KG1 (cell line): ENCODE measurements at places on chromosomes 7 and 10.

DNA sequence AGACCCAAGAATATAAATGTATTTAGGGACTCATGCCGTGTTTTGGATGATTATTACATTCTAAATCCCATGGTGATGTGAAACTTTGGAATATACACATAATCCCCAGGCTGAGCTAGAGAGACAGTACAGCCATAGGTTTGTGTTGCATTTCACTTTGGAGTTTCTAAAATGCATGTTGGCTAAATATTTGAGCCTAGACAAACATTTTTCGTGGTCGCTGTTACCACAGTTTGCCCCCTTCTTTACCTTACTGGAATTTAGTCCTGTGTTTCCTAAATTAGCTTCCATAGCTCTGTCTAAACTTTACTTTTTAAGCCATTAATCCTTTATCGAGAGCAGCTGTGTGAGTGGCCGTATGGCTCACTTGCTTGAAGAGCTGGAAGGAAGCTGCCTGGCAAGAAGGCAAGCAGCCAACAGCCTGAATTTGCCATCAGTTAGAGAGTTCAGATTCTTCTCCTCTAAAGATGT, 192.0 kb downstream of the BICC1 start:
- DNase-seq = no peak

- DNase-seq = no peak
Observed at GRCh38 chr10:52488606-52489485, 174.8 kb downstream of the DKK1 start.

- no peak for DNase-seq
Observed at GRCh38 chr7:149367418-149368180, 93.3 kb downstream of the ZNF777 start.

DNA sequence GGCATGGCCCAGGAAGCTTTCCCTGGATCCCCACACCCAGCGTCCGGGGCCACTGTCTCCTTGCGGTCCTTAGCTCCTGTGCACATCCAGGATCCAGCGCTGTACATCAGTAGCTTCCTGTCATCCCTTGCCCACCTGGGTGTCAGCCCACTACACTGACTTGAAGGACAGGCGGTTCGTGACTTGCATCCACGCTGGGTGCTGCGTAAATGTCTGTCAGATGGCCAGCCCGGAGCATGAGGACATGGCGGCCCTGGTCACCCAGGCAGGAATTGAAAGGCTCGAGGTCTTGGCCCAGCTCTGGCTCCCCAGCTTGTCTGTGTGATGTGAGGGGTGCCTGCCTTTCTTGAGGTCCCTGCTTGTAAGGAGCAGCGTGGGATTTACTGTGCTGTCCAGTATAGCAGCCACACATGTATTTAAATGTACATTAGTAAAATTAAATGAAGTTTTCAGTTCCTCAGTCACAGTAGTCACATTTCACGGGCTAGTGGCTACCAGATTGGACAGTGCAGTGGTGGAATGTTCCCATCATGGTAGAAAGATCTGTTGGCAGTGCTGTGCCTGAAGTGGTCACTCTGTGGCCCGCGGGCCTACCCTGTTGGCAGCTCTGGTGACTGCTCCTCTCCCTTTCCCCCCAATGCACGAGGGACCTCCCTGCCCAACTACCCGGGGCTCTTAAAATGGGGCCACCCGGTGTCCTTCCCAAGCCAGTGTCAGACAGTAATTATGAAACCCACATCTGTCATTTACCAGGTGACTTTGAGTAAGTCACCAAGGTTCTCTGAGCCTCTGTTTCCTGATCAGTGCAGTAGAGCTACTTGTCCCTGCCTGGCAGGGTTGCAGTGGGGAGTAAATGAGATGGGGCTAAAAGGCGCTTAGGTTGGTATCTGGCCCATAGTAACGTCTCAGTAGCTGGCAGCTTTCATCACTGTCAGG, 97.8 kb upstream of the PPIF start:
- no peak for DNase-seq

- no peak for DNase-seq
Observed at GRCh38 chr10:107739951-107740350, 575.4 kb upstream of the SORCS1 start.

DNA sequence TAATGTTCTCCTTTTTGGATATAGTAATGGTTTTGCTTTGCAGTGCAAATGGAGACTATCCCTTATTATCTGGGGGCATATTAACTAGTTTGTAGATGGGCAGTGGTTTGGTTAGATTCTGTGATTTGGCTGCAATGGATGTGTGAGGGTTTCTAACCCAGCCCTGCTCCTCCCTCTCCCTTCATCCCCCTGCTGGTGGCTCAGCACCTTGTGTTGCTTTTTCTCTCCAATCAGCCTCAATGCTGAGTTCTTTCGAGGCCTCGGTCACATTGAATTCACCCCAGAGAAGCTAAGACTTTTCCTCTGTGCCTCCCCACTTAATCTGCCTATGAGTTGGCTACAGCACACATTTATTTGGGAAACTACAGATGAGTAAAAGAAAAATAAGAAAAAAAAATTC, 120.0 kb downstream of the MALRD1 start:
- DNase-seq = no peak

DNA sequence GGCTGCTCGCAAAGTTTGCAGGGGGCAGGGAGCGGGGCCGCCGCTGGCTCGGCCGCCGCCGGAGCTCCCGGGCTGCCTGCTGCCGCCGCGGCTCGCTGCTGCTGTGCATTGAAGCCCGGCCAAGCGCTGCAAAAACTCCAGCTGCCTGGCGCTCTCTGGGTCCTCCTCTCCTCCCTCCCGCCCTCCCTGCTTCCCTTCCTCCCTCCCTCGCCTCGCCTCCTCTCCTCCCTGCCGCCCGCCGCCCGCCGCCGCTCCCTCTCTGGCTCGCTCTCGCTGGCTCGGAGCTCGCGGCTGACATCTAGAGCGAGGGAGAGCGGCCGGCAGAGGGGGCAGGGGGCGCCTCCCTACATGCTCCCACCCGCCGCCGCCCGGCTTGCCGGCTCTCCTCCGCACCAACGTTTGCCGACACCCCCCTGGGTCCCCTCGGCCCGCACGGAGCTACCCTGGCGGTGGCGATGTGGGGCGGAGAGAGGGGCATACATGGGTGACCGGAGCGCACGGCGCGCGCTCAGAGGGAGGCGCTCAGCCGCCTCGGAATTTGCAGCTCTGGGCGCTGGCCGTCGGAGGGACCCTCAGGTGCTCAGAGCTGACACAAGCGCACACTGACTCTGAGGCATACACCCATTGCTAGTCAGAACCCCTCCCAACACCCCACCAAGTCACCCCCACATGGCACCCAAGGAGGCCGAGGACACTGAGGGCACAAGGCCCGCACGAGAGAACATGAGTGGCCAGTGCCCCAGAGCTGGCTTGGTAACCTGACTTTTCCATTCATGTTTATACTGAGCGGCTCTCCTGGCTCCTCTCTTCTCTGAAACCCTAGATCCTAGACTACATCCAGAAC, 1.2 kb upstream of the PLXNA4 start:
- DNase-seq = no peak

- peak; percentile 63 for DNase-seq
Observed at GRCh38 chr7:115910541-115911164, 119.9 kb downstream of the TFEC start.

DNA sequence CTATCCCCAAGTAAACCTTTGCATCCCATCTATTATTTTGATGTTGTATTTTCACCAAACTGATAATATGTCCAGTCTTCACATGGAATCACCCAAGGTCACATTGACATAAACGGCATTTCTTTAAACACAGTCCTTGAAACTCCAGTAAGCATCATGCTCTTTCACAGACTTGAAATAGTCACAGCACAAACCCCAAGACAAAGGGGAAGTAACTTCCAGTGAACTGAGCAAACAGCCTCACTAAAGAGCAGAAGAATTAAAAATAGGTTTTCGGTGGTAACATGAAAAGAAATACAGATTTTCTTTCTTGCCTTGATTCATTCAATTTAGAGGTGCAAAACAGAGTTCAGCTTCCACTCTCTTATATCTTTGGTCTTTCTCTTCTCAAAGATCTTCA, 253.7 kb downstream of the SFMBT2 start:
- DNase-seq = no peak

DNA sequence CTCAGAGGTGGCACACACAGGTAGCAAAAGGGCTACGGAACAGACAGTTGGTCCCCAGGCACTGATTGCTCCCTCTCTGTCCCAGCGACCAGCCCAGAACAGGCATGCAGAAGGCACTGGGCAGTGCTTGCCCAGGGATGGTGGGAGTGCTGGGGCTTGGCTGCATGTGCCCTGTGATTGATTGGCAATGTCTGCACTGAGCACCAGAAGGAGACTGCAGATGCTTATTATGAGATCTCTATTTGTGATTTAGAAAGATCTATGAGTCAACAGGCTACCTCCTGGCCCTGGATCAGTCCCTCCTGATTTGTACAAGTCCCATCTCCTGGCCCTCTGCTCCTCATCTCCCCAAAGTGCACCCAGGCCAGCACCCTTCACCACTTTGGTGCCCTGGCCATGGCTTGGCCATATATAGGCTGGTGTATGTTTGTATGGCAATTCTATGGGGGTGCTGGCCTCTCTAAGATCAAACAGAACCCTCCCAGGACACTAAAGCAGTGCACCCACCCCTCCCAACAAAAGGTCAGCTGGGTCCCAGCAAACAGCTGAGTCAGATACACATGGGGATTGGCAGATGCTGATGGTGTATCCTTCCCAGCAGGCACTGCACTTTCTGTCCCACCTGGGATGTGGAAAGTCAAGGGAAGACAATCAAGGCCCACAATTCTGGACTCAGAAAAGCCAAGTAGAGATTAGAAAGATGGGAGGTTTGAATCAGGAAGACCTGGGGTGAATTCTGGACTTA, 30.9 kb downstream of the CAMK2B start:
- DNase-seq = no peak

DNA sequence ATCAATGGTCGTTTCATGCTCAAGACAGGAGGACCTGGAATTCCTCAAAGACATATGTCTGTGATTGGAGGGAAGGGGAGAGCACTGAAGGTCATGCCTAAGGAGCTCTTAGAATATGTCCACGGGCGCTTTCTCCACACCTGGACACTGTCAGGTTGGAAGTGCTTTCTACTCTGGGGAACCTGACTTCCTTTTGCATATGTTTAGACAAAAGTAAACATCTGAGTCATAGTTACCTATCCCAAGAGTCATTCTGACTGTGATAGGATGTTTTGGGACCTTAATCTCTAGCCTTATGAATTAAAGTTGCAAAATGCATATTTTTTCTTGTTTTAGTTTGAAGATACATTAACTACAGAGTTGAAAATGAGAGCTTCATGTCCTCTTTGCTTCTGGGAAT, 251.7 kb downstream of the KLF6 start:
- no peak for DNase-seq

DNA sequence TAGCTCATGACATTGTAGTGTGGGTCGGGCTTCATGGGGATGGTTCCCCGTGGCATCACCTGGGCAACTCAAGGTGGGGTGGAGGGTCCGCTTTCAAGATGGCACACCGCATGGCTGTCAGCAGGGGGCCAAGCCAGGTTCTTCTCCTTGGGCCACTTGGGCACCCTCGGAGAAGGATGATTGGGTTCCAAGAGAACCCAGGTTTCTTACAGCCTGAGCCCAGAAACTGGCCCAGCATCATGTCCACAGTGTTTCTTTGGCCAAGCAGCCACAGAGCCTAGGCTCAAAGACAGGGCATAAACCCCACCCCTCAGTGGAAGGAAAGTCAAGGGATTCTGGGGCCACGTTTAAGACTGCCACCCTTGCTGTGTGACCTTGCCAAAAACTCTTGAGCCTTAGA, 110.6 kb downstream of the PTPN20 start:
- no peak for DNase-seq

- DNase-seq = no peak
Observed at GRCh38 chr10:124161601-124162000, 68.2 kb upstream of the CHST15 start.

DNA sequence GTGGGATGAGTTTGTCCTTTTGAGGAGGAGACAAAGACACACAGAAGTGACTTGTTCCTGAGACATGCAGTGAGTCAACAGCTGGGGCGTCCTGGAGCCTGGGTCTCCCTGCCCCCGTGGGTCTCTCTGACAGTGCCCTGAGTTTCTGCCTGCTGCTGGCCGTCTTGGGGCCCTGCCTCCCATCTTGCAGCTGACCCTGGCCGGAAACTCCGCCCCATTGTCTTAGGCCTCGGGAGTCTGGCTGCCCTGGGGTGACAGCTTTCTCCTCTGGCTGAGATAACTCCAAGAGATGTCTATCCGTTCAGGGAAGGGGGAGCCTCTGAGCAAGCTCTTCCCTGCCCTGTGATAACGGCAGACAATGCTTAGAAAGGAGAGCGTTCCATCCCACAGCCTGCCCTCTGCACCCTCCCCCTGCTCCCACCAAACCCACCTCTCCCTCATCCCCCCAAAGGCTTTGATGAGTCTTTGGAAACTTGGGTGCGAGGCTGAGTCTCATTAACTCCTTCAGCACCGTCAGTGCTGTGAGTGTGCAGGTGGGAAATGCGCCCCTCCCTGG, 69.5 kb upstream of the PODXL start:
- DNase-seq = no peak

DNA sequence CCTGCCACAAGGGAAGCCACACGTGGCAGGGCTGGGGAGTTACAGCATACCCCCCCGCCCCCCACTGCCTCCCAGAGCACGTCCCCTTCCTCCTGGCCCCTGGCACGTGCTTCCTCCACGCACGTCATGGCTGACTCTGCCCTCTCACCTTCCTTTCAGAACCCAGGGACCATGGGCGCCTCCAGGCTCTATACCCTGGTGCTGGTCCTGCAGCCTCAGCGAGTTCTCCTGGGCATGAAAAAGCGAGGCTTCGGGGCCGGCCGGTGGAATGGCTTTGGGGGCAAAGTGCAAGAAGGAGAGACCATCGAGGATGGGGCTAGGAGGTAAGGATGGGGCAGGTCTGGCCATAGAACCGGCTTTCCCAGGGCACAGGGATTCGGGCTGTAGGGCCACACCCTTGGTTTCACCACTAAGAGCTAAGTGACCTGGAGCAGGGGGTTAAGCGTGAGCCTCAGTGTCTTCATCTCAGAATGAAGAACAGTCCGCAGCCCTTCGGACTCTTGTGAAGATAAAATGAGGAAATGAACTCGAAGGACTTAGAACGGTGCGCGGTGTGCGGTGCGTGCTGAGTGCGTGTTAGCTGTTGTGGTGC, 2.5 kb downstream of the NUDT1 start:
- no peak for DNase-seq

DNA sequence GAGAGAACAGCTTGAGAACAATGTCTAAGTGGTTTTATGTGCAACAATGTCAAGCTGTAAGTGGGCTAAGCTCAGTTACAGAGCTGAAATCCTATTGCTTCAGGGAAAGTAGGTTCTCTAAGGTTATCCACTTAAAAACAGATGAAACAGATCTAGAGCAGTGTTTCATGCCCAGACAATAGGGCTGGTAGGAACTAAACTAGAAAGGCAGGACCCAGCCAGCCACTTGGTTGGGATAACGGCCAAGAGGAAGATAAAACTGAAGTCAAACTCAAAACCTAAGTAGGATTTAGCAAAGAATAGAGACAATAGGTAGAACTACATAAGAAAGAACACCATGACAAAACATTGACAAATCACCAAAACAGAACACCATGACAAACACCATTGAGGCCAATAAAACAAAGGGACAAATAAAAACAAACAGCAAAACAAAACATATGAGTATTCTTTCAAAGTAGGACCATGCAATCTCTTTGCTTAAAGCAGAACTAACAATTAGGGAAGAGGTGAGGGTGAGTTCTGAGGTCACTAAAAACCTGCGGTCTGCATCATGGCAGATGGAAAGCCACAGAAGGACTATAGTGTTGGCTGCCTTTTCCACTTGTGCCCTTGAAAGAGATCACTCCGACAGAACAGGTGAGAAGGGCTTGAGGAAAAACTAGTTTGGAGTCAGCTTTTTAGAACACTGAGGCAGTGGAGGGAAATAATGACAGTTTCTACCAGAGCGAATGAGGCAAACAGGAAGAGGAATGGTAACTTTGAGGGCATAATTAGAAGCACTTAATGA, 81.0 kb downstream of the HGF start:
- DNase-seq = no peak

GRCh38 chr10:131973160-131973951, 8.4 kb downstream of the BNIP3 start:
- no peak for DNase-seq

GRCh38 chr10:24849501-24850299, 102.7 kb downstream of the PRTFDC1 start:
- DNase-seq = no peak
